ENCODE measurements at places on chromosomes 12 and 14.

DNA sequence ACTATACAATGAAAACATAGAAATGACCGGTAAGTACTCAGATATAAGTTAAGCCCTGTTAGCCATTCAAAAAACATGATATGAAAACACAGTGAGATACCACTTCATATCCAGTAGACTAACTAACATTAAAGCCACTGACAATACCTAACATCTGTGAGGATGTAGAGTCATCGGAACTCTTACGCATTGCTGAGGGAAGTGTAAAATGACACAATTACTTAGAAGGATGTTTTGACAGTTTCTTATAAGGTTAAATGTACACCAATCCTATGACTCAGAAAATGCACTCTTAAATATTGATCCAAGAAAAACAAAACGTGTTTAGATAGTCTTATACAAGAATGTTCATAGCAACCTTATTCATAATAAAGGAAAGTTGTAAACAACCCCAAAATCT lies 782.9 kb downstream of the BCL11B start:
- no peak for DNase-seq

DNA sequence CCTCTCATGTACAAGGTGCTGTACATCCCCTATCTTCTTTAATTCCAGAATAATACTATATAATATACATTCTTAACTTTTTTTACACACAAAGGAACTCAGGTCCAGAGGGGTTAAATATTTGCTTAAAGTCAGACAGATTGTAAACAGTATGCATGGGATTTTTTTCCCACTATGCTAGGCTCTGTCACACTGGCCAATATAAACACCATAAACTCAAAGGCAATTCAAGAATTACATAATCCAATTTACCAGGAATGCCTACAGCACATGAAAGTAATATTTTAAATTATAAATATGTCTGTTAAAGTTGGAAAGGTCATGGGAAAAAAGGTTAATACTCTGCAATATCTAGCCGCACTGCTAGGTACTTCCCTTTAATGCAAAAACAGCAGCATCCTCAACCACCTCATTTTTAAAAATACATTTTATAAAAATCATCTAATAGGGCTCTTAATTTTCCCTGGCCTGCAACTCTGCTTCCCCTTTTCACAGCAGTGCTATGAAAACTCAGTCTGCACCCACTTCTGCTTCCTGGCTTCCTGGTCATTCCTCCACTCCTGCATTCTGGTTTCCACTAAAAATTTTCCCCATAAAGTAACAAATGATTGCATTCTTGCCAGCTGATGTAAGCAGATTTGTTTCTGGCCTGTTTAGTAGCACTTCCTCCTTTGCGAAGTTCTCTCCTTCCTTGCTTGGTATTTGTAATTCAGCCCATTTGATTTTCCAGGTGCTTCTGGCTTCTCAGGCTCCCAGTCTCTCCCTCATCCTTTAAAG lies 128.1 kb downstream of the ITPR2 start:
- DNase-seq = no peak

DNA sequence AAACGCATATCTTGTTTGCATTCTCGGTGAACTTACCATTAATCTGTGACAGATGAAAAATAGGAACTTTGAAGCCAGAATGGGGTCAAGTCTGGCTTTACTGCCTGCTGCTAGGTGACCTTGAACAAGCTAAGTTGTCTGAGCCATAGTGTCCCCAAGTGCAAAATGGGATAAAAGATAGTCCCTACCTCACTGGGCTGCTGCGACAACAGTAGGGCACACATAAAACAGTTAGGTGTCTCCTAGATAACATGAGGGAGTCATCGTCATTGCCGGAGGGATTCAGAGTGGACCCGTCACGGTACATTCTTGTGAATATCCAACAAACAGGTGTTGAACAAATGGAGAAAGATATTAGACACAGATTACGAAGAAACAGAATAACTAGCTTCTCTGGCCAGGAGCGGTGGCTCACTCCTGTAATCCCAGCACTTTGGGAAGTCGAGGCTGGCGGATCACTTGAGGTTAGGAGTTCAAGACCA lies 71.2 kb downstream of the NINJ2 start:
- no peak for DNase-seq

GRCh38 chr14:95250936-95251335 lies 68.8 kb downstream of the CLMN start:
- DNase-seq = no peak

All from endothelial cell (in vitro differentiated cells).